Inflammatory macrophage treated with lipopolysaccharide for 4 hours (primary cell): ENCODE measurements at places on chromosomes 1 and 21.

DNA sequence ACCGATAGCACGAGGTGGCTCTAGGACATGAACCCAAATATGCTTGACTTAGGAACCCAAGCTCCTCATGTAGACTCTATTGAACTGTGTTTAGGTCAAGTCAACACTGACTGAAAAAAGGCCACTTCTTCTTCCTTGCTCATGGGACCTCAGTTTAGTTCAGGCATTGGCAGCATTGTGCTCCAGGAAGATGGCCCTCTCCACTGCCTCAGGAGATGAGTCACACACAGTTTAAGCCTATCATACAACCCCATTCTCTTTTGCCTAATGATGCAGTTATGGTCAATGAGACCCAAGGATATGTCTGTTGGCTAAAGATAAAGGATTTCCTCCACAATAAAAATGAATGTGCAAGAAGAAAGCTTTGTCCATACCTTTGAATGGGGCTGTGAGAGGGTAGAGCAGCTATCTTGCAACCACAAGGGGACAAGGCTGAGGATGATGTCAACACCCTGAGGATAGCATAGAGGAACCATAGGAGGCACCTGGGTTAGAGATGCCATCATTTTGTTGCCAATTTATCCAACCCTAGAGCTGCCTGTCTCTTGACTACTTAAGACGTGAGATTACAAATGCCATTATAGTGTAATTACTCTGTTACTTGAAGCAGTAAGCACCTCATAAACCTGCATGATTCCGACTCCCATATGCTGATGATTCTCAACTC, 3.0 kb upstream of the TRIM63 start:
- no peak for DNase-seq

- DNase-seq, result no peak
These were observed 28.6 kb downstream of the LRP8 start for GRCh38 chr1:53299233-53299632.

GRCh38 chr1:29478151-29478791, 241.9 kb downstream of the PTPRU start:
- no peak for DNase-seq

DNA sequence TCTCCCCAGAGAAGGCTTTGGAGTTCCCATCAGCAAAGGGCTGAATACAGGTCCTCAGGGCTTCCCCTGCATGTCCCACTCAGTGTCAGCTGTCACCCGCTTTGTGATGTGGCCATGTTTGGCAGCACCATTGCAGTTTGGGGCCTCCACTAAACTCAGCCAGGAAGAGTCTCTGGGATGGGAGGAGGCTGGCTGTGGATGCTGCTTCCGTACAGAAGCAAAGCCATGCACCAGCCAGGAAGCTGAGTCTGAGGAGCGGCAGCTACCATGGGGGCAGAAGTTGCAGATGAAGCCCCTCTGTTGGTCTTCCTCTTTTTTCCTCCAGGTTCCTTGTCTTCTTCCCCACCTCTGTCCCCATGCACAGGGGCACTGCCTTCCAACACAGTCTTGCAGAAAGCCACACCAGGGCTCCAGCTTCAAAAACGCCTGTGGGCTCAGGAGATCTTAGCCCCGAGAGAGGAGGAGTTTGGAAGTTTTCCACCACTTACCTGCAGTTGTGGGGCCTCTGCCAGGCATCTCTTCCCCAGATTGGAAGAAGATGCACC, 416.8 kb downstream of the NPHP4 start:
- no peak for DNase-seq

- DNase-seq, result peak; percentile 27
These were observed 79.5 kb downstream of the NR5A2 start for GRCh38 chr1:200107004-200107470.

- DNase-seq, result no peak
These were observed 150.8 kb upstream of the ERG start for GRCh38 chr21:38649120-38649519.

DNA sequence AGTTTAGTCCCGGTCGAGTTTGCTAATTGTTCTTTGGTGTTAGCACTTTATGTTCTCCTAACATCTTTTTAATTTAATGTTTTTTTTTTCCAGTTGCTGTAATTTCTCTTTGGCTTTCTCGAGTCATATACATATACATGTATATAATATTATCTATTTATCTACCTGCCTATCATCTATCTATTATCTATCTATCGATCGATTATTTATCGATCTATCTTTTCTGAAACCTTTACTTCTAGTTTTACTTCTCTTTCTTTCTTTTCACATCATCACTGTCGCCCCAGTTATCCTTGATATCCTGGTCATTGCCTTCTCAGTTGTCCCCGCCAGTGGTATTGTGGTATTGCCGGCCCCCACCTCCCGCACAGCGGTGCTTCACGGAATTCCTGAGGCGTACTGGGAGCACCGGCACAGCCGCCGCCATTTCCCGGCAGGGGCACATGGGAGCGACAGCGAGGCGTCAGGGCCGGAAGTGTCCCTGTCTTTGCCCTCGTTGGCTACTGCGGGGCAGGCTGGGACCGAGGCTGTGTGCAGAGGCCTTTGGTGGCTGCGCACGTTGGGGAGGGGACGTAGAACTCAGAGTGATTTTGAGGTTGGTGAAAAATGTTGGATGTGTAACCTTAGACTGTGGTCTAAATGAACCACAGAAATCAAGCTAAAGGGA, 101.1 kb downstream of the NUF2 start:
- no peak for DNase-seq

DNA sequence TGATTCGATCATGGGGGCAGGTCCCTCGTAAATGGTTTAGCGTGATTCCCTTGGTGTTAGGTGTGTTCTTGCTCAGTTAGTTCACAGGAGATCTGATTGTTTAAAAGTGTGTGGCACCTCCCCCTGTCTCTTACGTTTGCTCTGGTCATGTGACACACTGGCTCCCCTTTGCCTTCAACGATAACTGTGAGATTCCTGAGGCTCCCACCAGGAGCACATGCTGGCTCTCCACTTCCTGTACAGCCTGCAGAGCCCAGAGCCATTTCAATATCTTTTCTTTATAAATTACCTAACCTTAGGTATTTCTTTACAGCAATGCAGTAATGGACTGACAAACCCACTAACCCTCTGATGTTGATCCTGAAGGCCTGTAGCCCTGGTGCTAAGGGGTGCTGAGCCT, 141.9 kb downstream of the FCRL5 start:
- DNase-seq, result no peak

GRCh38 chr21:38476385-38476784, 21.9 kb downstream of the ERG start:
- DNase-seq, result no peak
